ENCODE measurements at places on chromosomes 4 and X.

- peak; percentile 76 for DNase-seq
Observed at GRCh38 chrX:17584248-17584681, 153.0 kb upstream of the SCML1 start.

- DNase-seq, result no peak
Observed at GRCh38 chr4:182809417-182810102, 107.6 kb downstream of the DCTD start.

DNA sequence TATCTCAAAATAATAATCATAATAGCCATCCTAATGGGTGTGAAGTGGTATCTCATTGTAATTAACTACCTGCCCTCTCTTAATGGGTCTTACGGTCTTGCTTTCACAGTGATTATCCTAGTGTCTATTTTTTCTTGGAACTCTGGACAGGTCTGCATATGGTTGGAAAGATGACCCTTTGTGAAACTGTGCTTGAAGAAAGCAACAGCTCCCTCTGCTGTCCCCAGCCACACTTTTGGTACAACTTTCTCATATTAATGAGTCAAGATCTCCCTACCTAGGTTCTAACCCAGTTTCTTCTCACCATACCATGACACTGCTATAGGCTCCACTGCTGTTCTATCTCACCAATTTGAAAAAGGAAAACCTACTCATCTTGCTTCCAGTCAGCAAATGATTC is 2.4 kb downstream of the TFDP3 start:
- peak; percentile 8 for DNase-seq

DNA sequence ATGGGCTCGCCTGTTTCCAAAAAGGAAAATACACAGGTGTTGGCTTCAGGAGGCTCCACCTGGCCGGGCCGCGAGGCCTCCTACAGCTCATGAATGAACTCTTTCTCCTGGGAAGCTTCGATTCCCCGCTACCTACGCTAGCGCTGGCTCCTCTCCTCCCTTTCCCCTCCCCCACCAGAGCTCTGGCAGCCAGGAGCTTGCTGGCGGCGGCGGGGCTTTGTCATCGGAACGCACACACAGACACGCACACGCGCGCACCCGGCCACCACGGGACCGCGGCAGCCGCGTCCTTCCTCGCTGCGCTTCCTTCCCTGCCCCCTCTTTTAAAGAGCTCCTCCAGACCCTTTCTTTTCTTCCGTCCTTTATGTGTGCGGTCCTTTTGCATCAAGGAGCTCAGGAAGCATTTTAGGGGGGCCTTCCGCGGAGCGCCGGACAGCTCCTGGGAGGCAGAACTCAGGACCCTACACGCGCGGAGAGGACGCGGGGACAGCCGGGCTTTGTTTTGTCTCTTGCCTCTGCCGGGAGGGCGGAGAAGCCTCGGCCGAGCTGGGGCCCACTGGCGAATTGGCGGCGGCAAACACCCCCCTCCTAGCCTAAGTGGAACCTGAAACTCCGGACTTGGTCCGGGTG is 70.2 kb upstream of the BCOR start:
- DNase-seq, result no peak

- no peak for DNase-seq
Observed at GRCh38 chr4:73142995-73143547, 73.6 kb upstream of the COX18 start.

GRCh38 chr4:98694076-98694475 is 35.7 kb upstream of the TSPAN5 start:
- no peak for DNase-seq

- peak; percentile 88 for DNase-seq
Observed at GRCh38 chr4:113474017-113474416, 287.5 kb downstream of the CAMK2D start.

DNA sequence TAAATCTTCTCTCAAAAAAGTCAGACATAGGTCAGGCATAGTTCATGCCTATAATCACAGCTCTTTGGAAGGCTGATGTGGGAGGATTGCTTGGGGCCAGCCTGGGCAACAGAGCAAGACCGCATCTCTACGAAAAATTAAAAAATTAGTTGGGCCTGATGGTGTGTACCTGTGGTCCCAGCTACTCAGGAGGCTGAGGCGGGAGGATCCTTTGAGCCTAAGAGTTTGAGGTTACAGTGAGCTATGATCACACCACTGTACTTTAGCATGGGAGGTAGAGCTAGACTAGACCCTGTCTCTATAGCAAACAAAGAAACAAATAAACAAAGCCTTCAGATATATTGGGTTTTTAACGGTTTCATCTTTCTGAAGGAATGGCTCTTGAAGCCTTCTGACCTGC is 62.2 kb downstream of the DIPK2B start:
- no peak for DNase-seq

DNA sequence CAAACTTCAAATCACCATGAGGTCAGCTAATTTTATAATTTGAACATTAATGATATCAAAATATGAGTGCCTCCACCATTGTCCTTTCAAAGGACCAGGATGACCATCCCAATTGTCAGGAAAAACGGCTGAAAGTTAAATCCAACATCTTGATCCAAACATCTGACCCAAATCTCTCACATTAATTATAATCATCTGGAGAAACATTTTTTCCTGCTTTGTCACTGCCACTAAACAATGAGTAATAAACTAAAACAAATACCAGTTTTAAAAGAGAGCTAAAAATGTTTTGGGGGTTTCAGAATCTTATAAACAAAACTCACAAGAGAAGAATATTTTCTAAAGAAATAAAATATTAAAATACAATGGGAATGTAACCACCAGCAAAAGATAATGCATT is 45.7 kb upstream of the NDST4 start:
- peak; percentile 61 for DNase-seq

DNA sequence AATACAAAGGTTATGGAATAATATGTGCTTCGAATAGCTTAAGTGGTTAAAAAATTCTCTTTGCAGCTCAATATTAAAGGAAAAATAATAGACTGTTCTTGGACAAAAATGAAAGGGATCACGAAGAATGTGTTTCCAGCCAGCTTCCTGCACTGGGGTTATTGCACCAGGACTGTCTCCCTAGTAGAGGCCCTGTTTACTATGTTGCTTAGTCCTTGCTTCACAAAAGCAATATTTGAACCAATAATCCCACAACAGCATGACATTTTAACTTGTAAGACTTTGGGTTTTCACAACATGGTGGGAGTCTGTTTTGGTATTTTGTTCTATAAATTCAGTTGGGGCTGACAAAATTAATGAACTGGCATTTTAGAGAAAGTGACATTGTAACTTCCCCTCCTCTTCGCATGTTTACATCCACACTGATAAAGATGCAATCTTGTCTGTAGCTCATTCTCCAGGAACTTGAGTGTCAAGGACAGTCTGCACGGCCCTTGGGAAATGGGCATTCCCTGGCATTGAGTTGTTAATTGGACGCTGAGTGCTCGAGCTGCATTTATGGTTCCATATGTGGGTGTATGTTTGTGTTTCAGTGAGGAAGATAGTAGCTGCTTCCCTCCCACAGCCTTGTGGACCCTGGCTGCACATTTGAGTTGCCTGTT is 39.0 kb downstream of the SHROOM2 start:
- DNase-seq, result no peak

DNA sequence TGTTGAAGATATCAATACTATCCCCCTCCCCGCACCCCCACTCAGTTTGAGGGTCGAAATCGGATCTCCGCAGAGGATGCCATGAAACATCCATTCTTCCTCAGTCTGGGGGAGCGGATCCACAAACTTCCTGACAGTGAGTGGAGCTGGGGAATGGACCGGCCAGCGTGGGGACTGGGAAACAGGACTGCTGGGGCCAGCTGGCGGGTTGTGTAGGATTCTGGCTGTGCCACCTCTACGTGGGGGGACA is 5.5 kb upstream of the USP11 start:
- no peak for DNase-seq

GRCh38 chr4:52904421-52904820 is 42.3 kb downstream of the RASL11B start:
- DNase-seq, result peak; percentile 42

DNA sequence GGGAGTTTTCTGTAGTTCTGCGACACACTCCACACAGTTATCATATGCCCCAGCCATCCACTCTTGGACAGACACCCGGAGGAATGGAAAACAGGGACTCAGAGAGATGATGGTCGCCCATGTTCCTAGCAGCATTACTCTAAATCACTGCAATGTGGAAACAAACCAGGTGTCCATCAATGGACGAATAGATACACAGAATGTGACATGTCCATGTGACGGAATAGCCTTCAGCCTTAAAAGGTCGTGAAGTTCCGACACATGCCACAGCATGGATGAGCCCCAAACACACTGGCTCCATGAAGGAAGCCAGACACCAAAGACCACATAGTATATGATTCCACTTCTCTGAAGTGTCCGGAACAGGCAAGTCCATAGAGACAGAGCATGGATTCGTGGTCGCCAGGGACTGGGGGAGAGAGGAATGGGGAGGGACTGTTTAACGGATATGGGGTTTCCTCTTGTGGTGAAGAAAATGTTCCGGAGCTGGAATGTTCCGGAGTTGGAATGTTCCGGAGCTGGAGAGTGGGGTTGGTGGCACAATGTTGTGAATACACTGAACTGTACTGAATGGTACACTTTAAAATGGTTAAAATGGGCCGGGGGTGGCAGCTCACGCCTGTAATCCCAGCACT is 28.7 kb upstream of the AFAP1 start:
- DNase-seq, result no peak

GRCh38 chr4:11338956-11339782 is 89.5 kb downstream of the HS3ST1 start:
- no peak for DNase-seq

- DNase-seq, result no peak
Observed at GRCh38 chr4:99630857-99631360, 26.7 kb downstream of the C4orf54 start.

DNA sequence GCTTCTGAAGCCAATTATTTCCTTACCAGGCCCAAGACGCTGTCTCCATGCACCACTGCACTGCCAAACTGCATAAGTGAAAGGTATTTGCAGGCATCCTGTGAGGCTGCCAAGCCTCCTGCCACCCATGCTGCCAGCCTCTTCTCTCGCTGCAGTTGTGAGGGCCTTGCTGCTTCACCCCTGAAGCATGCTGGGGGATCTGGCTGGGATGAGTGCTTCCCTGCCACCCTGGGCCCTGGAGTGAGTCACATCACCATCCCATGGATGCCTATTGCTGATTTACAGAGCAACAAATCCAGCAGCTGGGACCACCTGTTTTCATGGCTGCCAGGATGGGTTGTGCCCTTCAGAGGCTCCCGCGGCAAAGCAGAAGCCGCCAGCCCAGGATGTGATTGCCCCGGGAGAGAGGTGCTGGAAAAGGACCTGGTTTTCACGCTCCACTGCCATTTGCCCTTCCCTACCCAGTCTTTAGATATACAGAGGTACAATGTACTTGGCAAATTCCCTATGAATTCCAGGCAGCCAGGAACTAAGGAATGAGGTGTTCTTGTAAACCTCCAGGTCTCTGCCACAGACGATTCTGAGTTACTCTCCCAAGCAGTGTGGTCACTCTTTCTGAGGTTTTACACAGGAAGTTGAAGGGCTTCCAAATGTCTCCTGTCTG is 41.5 kb upstream of the PTCHD1 start:
- DNase-seq, result no peak

GRCh38 chrX:121455890-121456289 is 408.5 kb downstream of the GLUD2 start:
- DNase-seq, result no peak

DNA sequence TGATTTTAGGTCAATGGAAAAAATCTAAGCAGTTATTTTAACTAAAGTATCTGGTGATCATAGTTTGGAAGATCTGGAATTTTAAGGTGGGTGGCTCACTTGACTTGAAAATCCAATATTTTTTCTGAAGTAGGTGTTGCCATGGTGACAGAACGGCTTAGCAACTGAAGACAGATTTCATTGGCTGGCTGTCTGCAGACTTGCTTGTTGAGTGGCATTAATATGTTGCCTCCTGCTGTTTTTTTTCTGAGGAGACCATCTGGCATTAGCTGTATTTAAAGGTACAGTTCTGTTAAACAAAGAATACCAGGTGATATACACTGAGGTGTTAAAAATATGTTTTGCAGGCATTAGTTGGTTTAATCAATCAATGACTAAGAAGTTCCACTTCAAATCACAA is 19.8 kb downstream of the CPE start:
- DNase-seq, result peak; percentile 22

DNA sequence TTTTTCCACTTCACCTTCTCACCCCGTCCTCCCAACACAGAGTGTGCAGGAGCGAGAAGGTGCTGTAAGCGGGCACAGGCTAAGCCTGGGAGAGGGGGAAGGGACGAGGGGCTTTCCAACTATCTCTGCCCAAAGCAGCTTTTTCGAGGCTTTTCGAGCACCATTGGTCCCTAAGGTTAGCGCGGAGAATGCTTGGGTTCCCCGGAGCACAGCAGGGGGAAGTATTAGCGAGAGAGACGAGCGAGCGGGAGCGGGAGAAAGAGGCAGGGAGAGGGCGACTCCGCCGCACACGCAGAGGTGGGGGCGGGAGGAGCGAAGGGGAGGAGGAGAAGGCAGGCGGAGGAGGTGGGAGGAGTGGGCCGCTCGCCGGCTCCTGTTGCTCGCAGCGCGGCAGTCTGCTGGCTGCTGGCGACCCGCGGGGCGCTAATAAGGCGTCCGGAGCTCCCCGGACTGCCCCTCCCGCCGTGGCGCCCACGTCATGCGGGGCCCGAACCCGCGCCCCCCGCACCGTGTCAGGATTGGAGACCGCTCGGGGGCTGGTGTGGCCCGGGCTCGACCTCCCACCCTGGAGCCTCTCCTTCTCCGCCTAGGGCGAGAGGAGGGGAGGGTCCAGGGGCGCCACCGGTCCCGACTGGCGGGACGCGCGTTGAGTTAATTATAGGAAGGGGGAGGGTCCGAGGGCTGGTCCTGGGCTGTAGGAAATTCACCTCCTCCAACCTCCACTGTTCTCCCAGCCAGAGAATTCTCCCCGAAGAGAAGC is at the start of gene ADAMTS3:
Gene ADAMTS3 (minus strand): TSS at position 263 of the 760 bp plus-strand sequence. CDS start 459 bp downstream, outside the sequence.
- DNase-seq, result peak; percentile 56

GRCh38 chr4:188316391-188316790 is 177.2 kb downstream of the TRIML1 start:
- no peak for DNase-seq

DNA sequence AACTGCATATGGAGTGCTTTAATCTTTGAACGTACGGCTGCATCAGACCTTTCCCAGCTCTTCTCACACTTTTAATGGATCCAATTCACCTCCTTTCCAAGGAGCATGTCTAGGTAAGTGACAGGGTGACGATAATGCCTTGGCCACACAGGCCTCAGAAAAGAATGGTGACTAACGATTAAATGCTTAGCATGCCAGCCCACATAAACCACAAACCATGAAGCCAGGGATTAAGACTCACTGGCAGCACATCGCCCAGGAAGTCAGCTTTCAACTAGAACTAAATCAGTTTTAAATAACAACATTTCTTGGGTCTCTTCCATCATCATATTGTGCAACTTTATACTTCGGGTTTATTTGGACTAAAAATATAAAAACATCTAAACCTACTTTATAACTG is 28.7 kb downstream of the INPP4B start:
- DNase-seq, result peak; percentile 93

DNA sequence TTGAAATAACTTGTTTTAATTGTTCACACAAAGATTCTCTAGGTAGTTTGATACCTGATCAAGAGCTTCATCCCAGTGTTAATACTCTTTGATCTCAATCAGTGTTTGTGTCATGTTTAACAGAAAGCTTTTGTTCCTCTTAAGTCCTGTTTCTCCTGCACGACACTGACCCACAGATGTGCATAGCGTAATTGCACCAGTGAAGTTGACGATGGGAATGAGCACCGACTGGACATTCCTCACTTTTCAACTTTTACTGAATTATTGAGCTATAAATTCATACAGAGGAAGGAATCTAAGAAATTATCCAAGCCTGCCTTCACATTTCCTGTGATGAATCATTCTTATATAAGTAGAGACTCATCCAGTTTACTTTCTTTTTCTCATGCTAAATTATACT is 878.7 kb upstream of the TENM3 start:
- DNase-seq, result peak; percentile 4

Measured in fibroblast of skin of scalp (primary cell).